ENCODE measurements at places on chromosomes 4 and X.

DNA sequence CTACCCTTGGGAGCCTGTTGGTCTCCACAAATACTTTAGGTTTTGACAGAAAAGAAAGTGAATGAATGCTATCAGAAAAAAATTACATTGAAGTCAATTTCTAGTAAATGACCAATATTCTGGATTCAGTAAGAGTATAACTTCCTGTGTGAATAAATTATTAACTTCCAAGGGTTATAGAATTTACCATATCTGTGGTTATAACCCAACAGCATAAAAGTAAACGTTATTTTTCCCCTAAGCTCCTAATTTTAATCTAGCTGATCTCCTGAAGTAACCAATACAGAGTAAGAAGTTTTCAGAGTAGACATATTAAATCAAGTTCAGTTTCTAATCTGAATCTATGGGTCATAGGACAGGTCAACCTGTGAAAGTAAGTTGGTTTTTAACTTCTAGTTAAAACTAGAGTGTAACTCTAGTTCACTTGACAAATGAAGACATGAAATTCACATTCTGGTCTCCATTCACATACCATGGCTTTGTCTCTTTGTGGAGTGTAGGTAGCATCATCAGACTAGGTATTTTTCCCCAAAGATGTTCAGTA is 22.8 kb downstream of the DTHD1 start:
- no peak for DNase-seq

- no peak for DNase-seq
These were observed 58.7 kb downstream of the UGT2A3 start for GRCh38 chr4:68892861-68893260.

GRCh38 chr4:170423137-170423536 is 333.4 kb upstream of the AADAT start:
- DNase-seq: no peak

- DNase-seq: no peak
These were observed 44.4 kb downstream of the PDHA1 start for GRCh38 chrX:19388064-19388679.

GRCh38 chr4:75284831-75285230 is 229.4 kb downstream of the RCHY1 start:
- no peak for DNase-seq

DNA sequence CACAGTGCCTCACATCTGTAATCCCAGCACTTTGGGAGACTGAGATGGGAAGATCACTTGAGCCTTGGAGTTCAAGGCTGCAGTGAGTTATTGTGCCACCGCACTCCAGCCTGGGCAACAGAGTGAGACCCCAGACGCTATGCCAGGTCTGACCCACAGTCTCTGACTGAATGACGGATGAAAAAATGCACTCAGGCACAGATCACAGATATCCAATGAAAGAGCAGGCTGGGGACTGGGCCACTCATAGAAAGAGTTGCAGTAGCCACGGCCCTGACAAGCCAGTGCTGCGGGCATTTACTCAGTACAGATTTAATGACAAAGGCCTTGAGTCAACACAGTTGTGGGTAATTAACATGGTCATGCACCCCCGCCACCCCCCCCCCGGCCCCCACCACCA is 22.7 kb downstream of the NUDT6 start:
- no peak for DNase-seq

DNA sequence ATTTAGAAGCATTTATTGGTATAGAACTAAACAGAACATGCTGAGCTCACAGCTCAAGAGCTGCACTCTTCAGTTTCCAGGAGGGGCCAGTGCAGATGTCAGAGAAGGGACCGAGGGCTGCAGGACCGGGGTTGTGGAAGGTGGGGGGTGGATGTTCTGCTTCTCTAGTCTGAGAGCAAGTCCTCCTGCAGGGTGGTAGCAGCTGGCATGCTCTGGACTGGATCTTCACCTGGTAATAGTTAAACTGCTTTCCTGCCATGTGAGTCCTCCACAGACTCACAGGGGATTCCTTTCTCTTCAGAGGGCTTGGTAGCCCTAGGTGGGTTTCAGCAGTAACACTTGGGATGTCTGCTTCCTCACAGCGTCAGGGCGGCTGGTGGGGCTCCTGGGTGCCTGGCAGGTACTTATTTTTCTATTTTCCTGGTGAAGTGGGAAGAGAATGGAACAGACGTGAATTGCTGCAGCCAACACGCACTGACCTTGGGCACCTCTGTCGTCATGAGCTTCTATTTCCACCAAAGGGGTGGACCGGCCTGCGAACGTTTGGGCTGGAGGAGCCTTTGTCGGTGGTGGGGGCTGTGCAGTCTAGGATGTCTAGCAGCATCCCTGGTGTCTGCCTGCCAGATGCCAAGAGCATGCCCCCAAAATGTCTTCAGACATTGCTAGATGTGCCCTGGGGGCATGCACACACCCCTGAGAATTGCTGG is 2.5 kb downstream of the MAEA start:
- no peak for DNase-seq

- DNase-seq: no peak
These were observed 219.2 kb downstream of the MAML3 start for GRCh38 chr4:139934708-139935195.

- DNase-seq: no peak
These were observed 88.7 kb downstream of the ATP11C start for GRCh38 chrX:139844163-139844562.
